ENCODE measurements at places on chromosomes 16 and 17.
A peak's percentile ranks its signal among the peaks of the same experiment; 100 is the strongest.

DNA sequence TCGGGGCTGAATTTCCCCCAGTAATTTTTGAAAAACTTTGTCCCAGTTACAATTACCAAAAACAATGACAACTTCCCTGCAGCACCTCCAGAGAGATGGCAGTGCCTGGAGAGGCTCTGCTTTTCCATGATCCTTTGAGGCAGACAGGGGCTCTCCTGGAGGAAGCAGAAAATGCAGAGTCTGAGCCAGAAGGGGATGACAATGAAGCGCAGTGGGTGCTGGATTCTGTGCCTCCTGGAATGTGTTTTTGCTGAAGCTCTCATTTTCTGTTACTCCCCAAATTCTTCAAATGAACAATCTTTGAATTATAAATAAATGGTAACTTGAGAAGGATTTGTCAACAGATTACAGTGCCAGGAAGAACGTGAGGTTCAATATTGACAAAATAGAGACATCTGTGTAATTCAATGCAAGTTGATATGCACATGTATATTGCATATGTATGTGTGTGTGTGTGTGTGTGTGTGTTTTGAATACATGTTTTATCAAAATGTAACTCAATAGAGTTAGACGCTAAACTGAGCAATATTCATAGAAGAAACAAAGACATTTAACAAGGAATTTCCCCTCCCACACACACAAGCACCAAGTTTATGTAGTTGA lies 9.7 kb upstream of the RUSF1 start:
- DNase-seq, result no peak

GRCh38 chr17:32697728-32698625 lies 178.9 kb downstream of the MYO1D start:
- no peak for DNase-seq

GRCh38 chr16:55825115-55825728 lies 7.7 kb downstream of the CES1 start:
- DNase-seq, result no peak

DNA sequence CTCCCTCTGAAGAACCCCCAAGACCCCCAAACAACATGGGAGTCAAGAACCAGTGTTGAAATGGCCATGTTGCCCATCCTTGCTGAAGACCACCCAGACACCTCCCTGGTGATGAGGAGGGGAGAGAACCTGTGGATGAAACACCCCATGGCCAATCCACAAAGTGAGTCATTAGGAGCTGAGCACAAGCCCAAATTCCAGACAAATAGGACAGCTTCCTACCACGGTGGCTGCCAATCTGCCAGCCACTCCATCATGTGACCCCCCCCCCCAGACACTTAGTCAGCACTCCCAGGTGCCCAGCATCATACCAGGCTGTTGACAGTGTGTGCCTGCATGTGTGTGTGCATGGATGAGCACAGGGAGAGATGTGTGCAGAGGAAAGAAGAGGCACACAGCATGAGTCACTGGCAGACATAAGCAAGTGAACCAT lies 26.4 kb upstream of the RPL38 start:
- no peak for DNase-seq

GRCh38 chr17:14209215-14209614 lies 27.4 kb downstream of the CDRT15 start:
- no peak for DNase-seq

DNA sequence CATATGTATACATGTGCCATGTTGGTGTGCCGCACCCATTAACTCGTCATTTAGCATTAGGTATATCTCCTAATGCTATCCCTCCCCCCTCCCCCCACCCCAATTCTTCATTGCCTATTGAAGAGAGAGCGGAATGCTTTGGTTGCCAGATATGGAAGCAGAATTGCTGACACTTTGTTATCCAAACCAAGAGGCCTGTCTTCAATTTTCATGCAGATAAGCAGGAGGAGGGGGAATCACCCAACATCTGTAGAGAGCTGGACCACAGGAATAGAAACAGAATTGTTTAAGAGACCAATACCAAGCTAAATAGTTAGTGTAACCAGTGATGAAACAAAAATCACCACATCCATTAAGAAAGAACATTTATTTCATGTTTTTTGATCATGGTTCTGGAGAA lies 7.1 kb downstream of the ASPA start:
- no peak for DNase-seq

GRCh38 chr17:27446569-27447301 lies 9.5 kb upstream of the KSR1 start:
- DNase-seq, result no peak

GRCh38 chr16:87951552-87952538 lies 611 bp downstream of the BANP start:
- DNase-seq, result no peak

DNA sequence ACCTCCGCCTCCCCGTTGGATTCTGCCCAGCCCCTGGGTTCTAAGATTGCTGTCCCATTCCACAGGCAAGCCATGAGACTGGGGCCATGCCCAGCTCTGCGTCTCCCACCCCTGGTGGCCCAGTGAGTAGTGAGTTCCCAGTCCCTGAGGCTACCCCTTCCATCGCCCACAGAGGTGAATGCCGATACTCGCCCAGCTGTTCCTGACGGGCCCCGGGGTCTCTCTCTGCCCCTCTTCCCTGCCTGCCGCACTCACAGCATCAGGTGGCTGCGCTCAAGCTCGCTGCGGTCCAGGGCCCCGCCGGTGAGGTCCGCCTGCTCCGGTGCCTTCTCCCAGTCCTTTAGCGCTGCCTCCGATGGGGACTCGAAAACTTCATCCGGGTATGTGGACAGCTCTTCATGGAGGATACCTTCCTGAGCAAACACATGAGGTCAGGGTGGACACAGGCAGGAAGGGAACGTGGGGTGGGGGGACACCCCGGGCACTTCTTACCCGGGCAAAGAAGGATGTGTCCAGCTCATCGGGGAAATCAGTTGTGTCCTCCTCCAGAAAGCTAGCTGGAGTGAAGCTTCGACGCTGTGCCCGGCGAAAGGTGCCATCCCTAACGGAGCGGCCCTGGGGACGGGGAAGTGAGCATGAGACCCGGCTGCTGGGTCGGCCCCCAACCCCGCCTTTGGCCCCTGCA lies 8.8 kb downstream of the SNRNP25 start:
- DNase-seq, result no peak

GRCh38 chr16:58417035-58417434 lies 24.8 kb downstream of the GINS3 start:
- no peak for DNase-seq

GRCh38 chr16:73956587-73957494 lies 339.8 kb upstream of the PSMD7 start:
- peak; percentile 80 for DNase-seq
